ENCODE measurements at places on chromosomes 7 and 10.

- no peak overlapping the region for H3K4me3 ChIP-seq
- H3K27ac ChIP-seq: no peak overlapping the region
- H3K36me3 ChIP-seq: no peaks in the 10 kb centered on the region
- H3K4me1 ChIP-seq: no peaks in the 10 kb centered on the region
Observed at GRCh38 chr7:87129848-87130247, 22.4 kb upstream of the DMTF1 start.

DNA sequence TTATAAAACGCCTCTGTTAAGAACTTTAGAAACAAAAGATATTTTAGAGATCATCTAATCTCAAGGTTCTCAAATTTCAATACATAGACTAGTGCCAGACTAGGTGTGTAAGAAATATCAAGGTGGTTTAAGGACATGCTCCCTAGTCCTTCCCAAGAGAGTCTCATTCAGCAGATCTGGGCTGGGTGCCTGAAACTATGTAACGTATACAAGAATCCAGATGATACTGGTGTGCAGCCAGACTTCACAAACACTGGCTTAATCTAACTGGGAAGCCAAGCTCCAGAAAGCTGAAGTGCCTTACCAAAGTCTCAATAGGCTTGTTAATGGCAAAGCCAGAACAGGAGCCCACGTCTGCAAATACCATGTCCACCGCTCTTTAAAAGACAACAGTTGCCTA, 105.0 kb upstream of the AMPH start:
- H3K4me1 ChIP-seq: no peaks in the 10 kb centered on the region
- no peak overlapping the region for H3K4me3 ChIP-seq
- no peak for DNase-seq
- no peak overlapping the region for H3K27ac ChIP-seq
- H3K36me3 ChIP-seq: no peaks in the 10 kb centered on the region

GRCh38 chr10:15853800-15854199, 6.5 kb downstream of the MINDY3 start:
- H3K27me3 ChIP-seq: no peaks in the 10 kb centered on the region
- H3K27ac ChIP-seq: no peak overlapping the region
- no peak overlapping the region for H3K4me3 ChIP-seq
- H3K36me3 ChIP-seq: no peaks in the 10 kb centered on the region

GRCh38 chr10:15166325-15166724, 2.2 kb downstream of the NMT2 start:
- no peak for DNase-seq
- H3K4me3 ChIP-seq: no peak overlapping the region
- no peaks in the 10 kb centered on the region for H3K36me3 ChIP-seq
- H3K4me1 ChIP-seq: peaks cover 4% of the 10 kb centered on the region

- H3K36me3 ChIP-seq: no peaks in the 10 kb centered on the region
- no peaks in the 10 kb centered on the region for H3K27me3 ChIP-seq
Observed at GRCh38 chr10:115107830-115108229, 14.7 kb downstream of the ATRNL1 start.

DNA sequence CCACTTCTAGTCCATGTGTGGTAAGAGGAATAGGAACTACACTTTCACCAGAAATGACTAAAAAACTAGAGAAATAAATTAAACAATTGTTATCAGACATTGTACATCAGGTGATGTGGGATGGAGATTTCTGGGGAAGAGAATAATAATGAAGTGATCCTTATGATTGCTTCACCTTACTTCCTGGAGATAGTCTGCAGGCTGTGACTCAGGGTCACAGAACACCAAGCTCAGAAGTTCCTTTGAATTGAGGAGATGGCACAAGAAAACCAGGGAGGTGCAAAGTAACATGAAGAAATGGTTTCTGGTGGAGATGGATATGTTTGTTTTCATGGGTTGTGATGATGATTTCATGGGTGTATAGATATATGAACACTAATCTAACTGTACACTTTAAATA, 44.5 kb downstream of the ZWINT start:
- no peaks in the 10 kb centered on the region for H3K4me1 ChIP-seq
- no peak for DNase-seq
- no peak overlapping the region for H3K27ac ChIP-seq
- H3K36me3 ChIP-seq: no peaks in the 10 kb centered on the region

- no peaks in the 10 kb centered on the region for H3K36me3 ChIP-seq
- H3K4me3 ChIP-seq: no peak overlapping the region
- no peak overlapping the region for H3K27ac ChIP-seq
- no peaks in the 10 kb centered on the region for H3K27me3 ChIP-seq
- H3K4me1 ChIP-seq: no peaks in the 10 kb centered on the region
Observed at GRCh38 chr7:12601302-12601869, 30.9 kb downstream of the SCIN start.

DNA sequence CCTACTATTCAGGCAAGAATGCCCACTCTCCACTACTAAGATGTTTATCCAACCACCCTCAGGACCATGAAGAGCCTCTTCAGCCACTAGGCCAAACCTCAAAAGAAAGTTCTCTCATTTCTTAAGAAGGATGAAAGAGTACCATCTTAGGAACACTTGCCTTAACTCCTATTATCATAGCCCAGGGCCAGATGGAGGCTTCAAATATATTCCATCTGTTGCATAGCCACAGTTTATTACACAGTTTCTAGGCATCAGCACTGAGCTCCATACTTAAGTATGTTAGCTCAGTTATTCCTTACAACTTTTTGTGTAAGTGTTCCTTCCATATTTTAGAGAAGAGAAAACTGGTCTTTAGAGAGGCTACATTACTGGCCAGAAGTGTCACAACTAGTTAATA, 37.4 kb upstream of the YAE1 start:
- H3K4me1 ChIP-seq: no peaks in the 10 kb centered on the region
- no peak overlapping the region for H3K27ac ChIP-seq
- H3K36me3 ChIP-seq: no peaks in the 10 kb centered on the region
- DNase-seq: no peak

GRCh38 chr10:97676770-97677581, 10.1 kb downstream of the AVPI1 start:
- H3K36me3 ChIP-seq: no peaks in the 10 kb centered on the region
- H3K4me3 ChIP-seq: no peak overlapping the region
- H3K27ac ChIP-seq: no peak overlapping the region

- no peaks in the 10 kb centered on the region for H3K36me3 ChIP-seq
- no peaks in the 10 kb centered on the region for H3K4me1 ChIP-seq
- no peaks in the 10 kb centered on the region for H3K27me3 ChIP-seq
- H3K4me3 ChIP-seq: no peak overlapping the region
- no peak for DNase-seq
Observed at GRCh38 chr7:123372368-123372767, 162.0 kb downstream of the IQUB start.

DNA sequence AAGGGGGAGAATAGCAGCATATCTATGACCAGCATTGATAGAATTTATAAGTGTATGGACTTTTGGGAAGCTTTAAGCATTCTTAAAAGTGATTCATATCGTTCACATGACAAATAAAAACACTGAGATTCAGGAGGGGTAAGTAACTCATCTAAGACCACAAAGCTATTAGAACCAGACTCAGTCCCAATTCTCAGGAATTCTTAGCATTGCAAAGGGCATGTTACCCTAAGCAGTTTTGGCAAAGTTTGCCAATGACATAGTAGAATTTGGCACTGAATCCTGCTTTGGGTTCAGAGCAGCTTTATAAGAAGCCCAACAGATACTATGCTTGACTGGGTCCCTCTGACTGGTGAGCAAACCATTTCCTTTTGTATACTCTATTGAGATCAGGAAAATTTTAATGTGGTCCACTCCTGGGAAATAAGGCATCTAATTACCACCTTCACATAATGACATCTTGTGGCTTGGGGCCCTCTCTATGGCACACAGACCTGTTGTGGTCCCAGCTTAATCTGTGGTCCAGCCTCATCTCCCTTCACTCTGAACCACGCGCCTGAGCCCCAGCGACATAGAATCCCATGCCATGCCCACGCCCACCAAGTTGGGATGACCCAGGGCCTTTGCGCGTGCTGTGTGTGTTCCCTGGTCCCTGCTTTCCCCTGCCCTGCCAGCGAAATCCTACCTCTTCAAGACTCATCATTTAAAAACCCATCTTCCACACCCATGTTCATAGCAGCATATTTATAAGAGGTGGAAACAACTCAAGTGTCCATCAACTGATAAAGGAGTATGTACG, 37.5 kb upstream of the DOCK1 start:
- H3K27me3 ChIP-seq: no peaks in the 10 kb centered on the region
- no peaks in the 10 kb centered on the region for H3K36me3 ChIP-seq
- no peak overlapping the region for H3K27ac ChIP-seq
- no peak for DNase-seq

- H3K36me3 ChIP-seq: no peaks in the 10 kb centered on the region
- no peaks in the 10 kb centered on the region for H3K27me3 ChIP-seq
- no peaks in the 10 kb centered on the region for H3K4me1 ChIP-seq
- DNase-seq: no peak
Observed at GRCh38 chr10:6423413-6424170, 156.5 kb downstream of the PRKCQ start.

DNA sequence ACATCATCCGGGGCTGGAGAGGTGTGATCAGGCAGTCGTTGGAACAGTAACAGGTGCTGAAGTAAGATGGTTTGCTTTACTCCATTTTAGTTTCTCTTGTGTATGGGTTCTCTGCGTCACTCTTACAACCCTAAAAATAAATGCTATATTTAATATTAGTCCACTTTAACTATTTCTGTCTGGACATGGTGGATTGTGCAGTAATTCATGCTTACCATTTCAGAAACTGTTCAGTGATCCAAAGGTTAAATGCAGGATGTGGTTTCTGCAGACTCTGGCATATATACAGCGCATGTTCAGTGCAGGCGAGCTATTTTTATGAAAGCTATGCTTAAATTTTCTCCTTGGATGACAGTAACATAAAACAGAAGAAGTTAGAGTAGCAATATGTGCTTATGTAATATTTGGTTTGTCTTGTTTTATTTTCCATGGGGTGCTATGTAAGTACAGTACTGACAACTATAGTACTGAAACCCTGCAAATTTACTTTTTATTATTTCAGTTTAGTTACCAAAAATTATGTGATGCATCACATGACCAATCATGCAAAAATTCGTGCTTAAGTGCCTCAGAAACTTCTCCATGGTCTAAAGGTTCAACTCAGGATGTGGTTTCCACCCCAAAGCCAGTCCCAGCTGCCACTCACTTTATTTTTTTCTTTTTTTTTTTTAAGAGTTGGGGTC, 46.6 kb upstream of the GRID1 start:
- H3K36me3 ChIP-seq: no peaks in the 10 kb centered on the region
- H3K4me3 ChIP-seq: no peak overlapping the region
- H3K27ac ChIP-seq: no peak overlapping the region

DNA sequence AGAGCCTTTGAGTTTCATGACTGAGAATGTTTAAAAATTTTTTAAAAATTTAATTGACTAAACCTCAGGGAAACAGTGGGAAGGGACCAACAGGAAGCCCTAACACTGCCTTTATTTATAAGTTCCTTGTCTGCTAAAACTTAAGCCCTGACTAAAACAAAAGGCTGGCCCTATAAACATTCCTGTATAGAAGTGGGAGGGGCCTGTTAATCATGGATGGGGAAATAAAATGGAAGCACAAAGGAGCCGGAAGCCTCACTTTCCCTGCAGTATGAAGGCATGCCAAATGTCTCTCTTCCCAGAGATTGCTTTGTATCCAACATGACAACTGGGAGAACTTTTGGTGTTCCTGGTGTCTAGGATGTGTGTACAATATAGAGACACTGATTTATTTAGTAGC, 66.0 kb downstream of the VPS50 start:
- no peaks in the 10 kb centered on the region for H3K4me1 ChIP-seq
- no peak for DNase-seq
- H3K36me3 ChIP-seq: no peaks in the 10 kb centered on the region
- H3K27ac ChIP-seq: no peak overlapping the region
- H3K4me3 ChIP-seq: no peak overlapping the region

DNA sequence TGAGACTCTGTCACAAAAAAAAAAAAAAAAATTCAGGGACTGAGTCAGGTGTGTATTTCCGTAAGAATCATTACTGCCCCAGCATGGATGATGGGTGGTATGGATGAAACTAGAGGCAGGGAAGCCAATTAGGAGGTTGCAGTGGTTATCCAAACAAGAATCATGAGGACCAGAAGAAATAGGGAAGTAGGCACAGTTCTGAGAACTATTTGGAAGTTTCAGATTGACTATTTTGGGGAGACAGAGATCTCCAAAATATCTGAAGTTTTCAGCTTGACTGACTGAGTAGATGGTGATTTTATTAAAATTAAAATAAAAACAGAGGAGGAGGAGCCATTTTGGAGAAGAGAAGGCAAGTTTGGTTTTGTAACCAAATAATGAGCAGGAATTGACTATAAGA, 119.4 kb upstream of the NRBF2 start:
- H3K27ac ChIP-seq: no peak overlapping the region
- no peak overlapping the region for H3K4me3 ChIP-seq
- H3K36me3 ChIP-seq: no peaks in the 10 kb centered on the region
- no peaks in the 10 kb centered on the region for H3K4me1 ChIP-seq
- no peak for DNase-seq

GRCh38 chr10:70537398-70538194, 59.0 kb downstream of the PALD1 start:
- no peak overlapping the region for H3K27ac ChIP-seq
- no peaks in the 10 kb centered on the region for H3K27me3 ChIP-seq
- H3K36me3 ChIP-seq: no peaks in the 10 kb centered on the region
- no peaks in the 10 kb centered on the region for H3K4me1 ChIP-seq
- no peak for DNase-seq

GRCh38 chr10:103493916-103494877, 692 bp downstream of the NEURL1 start:
- peak; percentile 48 for DNase-seq
- H3K36me3 ChIP-seq: no peaks in the 10 kb centered on the region
- H3K4me3 ChIP-seq: peak overlapping the region; percentile 51

DNA sequence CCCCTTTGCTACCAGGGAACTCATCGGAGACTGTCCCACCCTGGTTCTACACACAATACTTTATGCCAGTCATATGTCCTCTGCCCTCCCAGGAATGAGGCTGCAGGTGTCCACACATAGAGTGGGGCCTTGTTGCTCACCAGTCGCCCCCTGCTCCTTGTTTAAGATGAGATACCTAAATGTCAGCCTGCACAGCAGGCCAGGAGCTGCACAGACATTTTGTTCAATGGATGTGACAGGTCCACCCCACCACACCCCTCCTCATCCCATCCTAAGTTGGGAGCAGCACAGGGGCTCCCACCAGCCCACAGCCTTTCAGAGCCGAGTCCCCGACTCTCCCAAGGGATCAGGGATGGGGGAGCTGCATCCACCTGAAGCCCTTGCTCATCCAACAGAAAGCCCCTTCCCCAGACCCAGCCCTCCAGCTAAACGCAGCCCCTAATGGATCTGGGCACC, 6.2 kb upstream of the GRID1 start:
- H3K27me3 ChIP-seq: no peaks in the 10 kb centered on the region
- H3K36me3 ChIP-seq: no peaks in the 10 kb centered on the region
- no peaks in the 10 kb centered on the region for H3K4me1 ChIP-seq
- H3K27ac ChIP-seq: no peak overlapping the region
- DNase-seq: peak; percentile 5

GRCh38 chr10:27474741-27475140, 29.4 kb upstream of the RAB18 start:
- no peaks in the 10 kb centered on the region for H3K36me3 ChIP-seq
- no peaks in the 10 kb centered on the region for H3K27me3 ChIP-seq
- H3K4me3 ChIP-seq: no peak overlapping the region

- no peaks in the 10 kb centered on the region for H3K36me3 ChIP-seq
- no peaks in the 10 kb centered on the region for H3K27me3 ChIP-seq
- DNase-seq: no peak
- peaks cover 3% of the 10 kb centered on the region for H3K4me1 ChIP-seq
Observed at GRCh38 chr7:34013421-34013820, 108.1 kb downstream of the BMPER start.

All from ovary (tissue), 10 donors.